ENCODE measurements at places on chromosomes 16 and 17.

DNA sequence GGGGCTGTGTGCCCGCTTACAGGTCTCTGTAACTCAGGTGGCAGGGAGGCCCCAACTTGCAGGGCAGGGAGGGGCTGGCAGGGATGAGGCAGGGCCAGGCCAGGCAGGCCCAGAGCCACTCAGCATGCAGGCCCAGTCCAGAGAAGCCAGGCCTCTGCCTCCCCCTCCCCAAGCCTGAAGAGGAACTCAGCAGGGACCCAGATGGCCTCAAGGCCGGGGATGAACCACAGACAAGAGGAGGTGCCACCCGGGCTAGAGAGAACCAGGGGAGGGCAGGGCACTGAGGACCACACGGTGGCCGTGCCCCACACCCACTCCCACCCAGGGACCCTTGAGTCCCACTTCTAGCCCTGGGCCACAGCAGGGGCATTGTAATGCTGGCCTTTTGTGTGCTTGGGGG is 29.8 kb upstream of the EIF1 start:
- no peak for DNase-seq

DNA sequence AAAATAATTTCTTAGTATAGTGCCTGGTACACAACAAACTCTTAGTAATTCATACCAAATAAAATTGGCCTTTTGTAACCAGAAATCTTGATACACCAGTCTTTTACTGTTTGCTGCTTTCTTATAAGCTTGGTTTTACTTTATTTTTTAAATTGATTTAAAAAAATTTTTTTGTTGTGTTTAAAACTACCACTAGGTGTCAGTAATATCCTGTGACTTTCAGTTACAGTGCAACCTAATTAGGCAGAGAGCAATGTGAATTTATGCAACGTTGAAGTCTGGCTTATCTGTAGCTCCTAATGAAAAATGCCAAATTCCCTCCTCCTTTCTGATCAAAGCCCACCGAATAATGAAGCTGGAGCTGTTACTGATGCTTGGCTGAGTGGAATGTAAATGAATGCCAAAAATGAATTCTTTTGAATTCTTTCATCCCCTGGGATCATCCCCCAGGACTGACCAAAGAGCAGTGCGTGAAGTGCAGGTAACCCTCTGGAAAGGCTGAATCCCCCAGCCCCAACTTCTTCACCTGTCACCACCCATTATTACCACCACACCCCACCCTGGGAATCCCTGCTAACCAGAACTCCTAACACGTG is 3.8 kb downstream of the ERCC4 start:
- peak; percentile 13 for DNase-seq

DNA sequence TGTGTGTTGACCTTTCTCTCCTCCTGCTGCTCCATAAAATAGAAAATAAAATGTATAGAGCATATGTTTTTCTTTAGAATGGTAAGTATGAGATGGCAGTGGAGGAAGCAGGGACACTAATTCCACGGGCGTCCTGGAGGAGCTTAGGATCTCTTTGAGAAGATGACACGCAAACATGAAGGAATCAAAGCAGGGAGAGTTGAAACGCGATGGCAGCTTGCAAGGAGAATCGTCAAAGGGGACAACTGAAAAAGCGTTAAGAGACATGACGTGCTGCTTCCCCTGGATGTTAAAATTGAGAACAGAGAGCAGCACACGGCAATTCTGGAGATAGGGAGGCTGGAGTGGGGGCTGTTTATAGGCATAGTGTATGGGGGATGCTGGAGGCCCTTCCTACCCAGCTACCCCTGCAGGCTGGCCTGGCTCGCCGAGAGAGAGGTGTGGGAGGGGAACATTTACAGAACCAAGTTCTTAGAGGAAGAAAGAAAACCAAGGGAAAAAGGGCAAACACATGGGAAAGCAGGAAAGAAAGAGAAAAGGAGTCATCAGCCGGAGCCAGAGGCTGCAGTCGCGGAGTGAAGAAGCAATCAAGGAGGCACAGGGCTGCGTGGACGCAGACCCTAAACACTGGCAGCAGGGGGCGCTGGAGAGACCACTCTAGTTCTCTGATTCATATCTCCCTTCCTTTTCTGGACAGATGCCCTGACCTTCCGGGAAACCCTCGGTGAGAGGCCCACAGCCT is 55.8 kb downstream of the MYH13 start:
- DNase-seq: no peak

DNA sequence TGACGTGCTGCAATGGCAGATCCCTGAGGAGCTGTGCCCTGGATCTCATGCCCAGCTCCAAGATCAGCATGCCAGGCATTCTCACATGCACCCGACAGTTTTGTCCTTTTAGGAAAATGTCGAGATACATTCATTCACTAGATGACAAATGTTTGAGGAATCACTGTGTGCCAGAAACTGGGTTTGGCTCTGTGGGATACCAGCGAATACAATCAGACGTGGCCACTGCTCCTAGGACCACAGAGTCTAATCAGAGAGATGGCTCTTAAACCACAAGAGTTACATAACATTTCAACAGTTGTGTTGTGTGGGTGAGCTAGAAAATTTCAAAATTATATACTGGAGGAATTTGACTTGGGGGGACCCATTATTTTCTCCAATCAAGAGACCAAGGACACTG is 579.7 kb downstream of the CDH13 start:
- no peak for DNase-seq

- no peak for DNase-seq
Measured at GRCh38 chr16:65579050-65579449, 457.2 kb upstream of the CDH11 start.

DNA sequence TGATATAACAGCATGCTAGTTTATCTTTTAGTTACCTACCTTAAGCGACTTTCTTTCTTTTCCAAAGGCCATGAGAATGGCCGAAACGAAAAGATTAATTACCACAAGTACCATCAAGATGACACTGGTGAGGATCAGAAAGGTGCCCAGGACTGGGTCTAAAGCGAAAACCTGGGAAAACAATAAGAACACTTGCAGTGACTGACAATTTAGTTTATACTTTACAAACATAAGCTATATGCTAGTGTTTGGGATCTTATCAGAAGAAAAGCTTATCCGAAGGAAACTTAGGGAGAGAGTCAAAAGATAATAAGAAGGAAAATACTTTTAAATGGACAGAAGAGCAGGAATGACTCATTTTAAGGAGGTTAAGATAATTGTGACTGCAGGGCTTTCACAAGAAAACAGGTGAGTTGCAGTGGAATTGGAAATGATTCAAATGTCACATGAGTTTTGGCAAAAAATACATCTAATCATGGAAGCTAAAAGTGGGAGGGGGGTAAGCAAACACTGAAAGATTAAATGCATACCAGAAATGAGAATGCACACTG is 34.8 kb downstream of the IST1 start:
- DNase-seq: no peak

DNA sequence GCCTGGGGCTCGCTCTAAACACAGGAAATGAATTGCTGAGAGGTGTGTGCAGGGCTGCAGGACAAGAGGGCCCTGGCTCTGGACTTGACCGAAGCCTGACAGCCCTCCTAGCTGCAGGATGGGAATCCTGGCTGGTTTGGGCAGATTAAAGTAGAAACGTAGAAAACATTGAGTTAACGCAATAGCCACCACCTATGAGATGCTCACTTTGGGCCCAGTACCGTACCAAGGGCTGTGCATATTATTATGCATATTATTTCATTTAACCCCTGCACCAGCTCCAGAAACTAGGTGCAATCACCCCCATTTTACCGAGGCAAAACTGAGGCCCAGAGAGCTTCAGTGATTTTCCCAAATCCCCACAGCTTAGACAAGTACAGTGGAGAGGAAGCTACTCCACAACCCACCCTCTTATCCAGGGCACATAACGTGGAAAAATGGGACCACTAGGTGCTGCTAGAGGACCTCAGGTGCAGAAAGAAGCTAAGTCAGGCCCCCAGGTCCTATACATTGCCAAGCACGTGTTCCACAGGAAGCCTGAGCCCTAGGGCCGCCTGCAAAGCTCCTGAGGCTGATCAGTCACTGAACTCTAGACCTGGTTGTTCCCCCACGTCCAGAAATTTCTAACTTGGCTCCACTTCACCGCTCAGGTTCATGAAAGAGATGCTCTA is 79.2 kb downstream of the MYH11 start:
- no peak for DNase-seq

DNA sequence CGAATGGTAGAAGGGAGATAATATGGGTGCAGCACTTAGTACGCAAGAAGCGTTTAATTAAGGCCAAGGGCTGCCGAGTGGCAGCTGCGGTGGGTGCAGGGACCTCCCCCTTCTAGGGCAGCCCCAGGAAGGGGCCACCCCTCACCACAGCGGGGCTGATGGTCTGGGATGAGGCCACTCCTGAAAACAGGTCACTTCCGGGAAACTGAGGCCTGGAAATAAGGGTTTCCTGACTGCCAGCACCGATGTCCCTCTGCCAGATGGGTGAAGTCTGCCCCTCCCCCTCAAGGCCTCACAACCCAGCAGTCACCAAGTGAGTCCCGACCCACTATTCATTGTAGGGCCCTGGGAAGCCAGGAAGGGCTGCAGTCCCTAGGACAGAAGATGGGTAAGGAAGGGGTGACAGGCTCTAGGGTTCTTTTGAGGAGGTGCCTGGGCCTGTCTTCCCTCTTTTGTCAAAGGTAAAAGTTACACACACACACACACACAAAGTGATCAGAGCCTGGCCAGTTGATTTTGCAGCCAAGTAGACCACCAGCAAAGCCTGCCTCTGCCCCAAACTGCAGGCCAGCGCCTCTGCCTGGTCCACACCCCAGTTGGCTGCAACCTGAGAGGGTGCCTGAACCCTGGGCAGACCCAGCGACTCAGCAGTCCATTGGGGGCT is 12.5 kb downstream of the SREBF1 start:
- DNase-seq: no peak

- DNase-seq: no peak
Measured at GRCh38 chr17:58702045-58702476, 9.7 kb downstream of the RAD51C start.

DNA sequence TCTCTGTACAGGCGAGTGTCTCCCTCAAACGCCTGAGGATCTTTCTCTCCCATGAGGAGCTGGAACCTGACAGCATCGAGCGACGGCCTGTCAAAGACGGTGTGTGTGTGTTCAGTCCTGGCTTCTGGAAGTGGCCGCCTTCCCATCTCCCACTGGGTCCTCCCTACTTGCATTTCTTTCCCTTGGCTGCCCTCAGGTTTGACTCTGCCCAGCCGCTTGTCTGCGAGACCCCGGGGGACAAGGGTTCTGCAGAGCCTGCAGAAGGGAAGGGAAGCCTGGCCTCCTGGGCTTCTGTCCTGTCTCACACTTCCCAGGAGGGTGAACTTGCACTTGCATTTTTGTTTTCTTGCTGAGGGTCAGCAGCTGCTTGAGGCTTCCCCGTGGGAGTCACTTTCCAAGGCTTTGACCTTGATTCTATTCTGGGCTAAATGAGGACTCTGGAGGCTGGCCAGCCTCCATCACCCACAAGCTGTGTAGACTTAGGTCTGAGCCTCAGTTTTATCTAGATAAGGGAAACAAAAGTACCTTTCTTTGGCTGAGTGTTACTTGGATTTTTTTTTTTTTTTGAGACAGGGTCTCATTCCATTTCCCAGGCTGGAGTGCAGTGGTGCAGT is 122.3 kb downstream of the ABCC1 start:
- no peak for DNase-seq

All from KG1 (cell line).